ENCODE measurements at places on chromosomes 6 and 20.

DNA sequence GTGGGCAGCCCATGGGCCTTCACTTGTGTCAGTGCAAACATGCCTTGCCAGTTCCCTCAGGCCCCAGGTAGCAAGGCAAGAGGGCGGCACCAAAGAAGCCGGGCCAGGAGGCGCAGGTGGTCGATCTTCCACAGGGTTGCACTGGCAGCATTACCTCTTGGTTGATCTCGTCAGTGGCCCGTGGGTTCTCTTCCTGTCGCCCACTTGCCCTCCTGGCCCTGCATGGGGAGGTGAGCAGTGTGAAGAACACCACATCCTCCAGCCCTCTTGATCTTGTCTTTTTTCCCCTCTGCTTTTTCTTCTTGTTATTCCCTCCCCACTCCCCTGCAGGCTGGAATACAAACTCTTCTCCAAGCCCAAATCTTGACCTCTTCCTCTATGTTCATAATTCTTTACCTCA is 3.0 kb upstream of the CST11 start:
- no peak for DNase-seq

DNA sequence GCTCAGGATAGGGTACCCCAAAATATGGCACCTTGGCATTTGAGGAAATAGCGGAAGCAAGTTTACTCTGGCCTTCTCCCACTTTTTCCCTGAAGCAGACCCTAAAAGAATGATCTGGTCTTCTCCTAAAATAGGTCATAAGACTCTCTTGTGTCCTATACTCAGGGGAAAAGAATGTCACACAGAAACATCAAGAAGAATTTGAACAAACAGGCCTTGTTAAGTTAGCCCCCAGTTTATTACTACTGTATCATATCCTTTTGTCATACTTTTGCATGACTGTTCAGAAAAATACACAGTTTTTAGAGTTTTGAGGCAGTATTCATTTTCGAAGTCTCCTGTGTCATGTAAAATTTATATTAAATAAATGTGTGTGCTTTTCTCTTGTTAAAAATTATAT is 12.5 kb downstream of the TAAR2 start:
- no peak for DNase-seq

DNA sequence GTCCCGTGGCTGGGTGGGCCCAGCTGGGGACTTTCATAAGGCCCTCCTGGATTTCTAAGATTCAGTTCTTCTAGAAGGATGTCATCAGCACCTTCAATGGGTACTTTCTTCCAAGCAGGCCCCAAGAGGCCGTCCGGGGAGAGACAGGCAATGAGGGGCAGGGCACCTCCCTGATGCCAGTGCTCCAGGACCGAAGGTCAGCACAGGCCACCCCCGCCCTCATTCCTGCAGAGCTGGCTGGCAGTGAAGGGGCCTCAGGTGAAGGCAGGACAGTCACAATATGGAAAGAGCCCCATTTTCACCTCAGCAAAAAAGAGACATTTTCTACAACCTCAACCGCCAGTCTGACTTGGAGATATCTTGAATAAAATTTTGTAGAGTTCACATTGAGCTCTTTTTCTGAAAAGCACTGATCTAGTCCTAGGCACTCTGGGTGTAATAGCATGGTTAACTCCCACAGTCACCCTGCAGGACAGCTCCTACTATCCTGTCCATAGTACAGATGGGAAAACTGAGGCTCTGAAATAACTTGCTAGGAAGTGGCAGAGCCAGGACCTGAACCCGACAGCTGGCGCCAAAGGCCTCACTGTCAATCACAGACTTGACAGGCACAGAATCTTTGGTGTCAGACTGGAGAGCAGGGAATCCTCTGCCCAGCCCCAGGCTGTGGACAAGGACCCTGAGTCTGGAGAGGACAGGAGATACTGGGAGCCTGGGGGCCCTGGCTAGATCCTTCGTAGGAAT is 50.3 kb downstream of the RRBP1 start:
- no peak for DNase-seq

DNA sequence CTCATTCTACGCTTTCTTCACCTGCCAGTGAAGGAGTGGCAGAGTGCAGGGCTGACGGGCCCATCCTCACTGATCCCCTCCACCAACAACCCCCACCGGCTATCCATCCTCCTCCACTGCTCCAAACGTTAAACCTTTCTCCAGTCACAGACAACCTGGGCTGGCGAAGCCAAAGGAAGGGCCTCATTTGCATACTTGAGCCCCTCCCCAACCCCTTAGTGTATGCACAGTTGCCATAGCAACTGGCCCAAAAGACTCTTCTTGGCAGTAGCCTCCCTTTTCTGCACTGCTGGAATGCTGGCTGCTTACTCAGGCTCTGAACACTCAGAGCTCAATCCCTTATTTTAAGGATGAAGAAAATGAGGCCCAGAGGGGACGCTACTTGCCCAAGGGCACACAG is 130.3 kb downstream of the GRM4 start:
- no peak for DNase-seq

DNA sequence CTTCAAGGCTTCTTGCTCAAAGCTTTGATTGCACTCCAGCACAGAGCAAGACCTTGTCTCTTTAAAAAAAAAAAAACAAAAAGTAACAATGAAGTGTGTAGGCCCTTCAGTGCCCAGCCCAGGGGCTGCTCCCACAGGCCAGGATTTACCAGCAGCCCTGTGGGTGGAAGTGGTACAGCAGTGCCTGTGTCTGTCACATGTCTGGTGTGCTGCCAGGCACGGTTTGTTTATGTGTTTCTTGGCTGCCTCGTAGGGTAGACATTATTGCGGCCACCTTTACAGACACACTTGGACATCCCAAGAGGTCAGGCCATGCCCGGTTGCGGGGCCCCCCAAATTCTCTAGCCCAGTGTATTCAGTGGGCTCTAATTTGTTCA is 12.7 kb downstream of the DYNLRB1 start:
- no peak for DNase-seq

- DNase-seq, result no peak
These were observed 314.6 kb downstream of the CDH26 start for GRCh38 chr20:60272790-60273189.

- no peak for DNase-seq
These were observed 115.4 kb downstream of the SCAF8 start for GRCh38 chr6:154848580-154848979.

DNA sequence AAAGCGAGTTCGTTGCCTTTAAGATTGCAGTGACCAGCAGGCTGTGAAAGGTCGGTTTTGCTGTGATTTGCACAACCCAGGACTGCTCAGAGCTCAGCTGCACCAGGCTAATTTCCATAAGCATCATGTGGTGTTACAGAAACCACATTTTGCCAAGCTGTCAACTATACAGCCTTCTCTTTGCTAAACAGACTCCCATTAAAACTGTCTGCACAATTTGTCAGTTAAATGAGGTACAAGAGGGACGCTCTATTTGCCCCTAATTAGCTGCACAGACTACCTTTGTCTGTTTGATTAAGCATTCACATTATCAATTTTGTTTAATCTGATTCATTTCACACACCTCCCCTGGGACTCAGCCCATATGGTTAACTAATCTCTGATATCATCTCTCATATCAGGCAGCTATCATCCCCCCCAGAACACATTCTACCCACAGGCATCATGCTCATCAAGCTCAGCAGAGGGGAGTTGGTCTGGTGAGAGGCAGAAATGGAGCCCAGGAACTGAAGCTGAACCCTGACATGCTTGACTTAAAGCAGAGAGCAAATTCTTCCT is 62.1 kb downstream of the OLIG3 start:
- DNase-seq, result no peak

DNA sequence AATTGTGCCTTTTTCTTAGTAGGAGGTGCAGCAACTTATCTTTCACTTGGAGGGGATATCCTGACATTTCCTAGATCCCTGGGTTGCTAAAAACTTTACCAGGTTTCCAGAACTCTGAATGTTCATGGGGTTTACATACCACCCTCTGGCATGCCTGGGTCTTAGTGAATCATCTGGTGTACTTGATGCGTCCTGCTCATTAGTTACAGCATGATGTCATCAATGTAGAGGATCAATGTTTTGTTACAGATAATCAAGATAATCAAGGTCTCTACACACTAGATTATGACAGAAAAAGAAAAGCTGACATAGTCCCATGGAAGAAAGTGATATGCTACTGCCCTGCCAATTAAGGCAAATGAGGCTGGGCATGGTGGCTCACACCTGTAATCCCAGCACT is 27.0 kb downstream of the FITM2 start:
- DNase-seq, result no peak

- no peak for DNase-seq
These were observed 22.7 kb downstream of the MCM8 start for GRCh38 chr20:5973172-5973571.

GRCh38 chr20:2751878-2752566 is 48.4 kb downstream of the CPXM1 start:
- peak; percentile 42 for DNase-seq

DNA sequence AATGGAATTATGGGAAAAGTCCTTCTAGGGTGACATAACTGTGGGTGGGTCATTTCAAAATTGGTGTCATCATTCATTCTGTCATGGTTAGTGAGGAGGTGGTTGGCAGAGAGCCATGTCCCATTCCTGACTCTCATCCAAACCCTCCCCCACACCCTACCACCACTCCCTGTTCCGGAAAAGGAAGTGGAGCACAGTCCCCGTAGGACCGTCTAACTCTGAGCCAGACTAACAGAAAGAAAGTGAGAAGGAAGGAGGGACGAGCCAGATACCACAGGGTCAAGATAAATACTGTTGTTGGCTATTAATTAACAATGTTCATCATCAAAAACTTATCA is 4.8 kb downstream of the TRIM10 start:
- DNase-seq, result no peak
